ENCODE measurements at places on chromosomes 16 and 17.

DNA sequence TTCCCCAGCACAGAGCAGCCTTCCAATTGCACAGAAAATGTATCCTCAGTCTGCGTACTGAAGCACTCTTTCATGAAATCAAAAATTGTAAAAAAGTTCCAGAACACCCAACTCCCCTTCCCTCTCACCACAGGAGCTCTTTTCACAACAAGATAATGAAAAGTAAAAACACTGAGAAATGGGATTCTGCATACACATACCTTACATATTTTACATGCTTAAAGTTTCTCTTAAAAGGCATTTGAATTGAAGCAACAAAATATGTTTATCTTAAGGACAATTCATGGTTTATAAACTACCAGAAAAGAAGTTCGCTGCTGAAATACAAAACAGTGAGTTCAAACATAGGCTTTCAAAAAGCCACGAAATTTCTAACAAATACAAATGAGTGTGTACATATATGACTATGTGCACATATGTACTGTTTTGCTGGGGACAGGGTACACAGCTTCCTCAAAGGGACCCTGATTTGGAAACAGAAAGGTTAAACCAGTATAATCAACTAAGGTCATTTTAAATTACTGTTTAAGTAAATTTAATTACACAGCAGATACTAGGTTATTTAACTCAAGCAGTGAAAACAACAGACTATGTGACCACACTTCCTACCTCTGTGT, 33.8 kb downstream of the COG1 start:
- DNase-seq: no peak

- no peak for DNase-seq
These were observed 380.7 kb upstream of the PSMD7 start for GRCh38 chr16:73915935-73916334.

DNA sequence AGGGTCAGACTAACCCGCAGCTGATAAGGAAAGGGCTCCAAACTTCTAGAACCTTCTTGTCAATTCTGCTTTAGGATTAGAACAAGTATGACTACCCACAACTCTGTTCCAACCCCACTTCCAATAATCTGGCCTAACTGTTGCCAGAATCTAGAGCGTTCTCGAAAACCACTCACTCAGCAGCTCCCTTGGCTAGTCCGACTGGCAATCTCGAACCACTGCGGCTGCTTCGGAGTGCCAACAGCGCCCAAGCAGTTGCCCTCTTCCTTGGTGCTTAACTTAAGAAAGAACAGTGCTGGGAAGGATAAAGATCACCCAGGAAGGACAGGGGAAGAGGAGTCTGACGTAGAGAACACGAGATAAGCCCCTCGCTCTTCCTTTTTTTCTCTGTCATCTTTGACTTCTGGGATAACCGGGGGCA, 818 bp downstream of the DNAJC7 start:
- no peak for DNase-seq

- no peak for DNase-seq
These were observed 30.4 kb upstream of the HEATR6 start for GRCh38 chr17:60109161-60109560.

- no peak for DNase-seq
These were observed 19.7 kb downstream of the ADCY9 start for GRCh38 chr16:4096509-4096908.

GRCh38 chr16:4342866-4343744, 8.0 kb downstream of the PAM16 start:
- no peak for DNase-seq

- no peak for DNase-seq
These were observed 30.4 kb downstream of the SLC7A5 start for GRCh38 chr16:87838643-87839541.

- DNase-seq: no peak
These were observed 117.8 kb downstream of the RAB11FIP4 start for GRCh38 chr17:31509095-31509804.

GRCh38 chr16:56984639-56985038, 4.7 kb upstream of the NLRC5 start:
- no peak for DNase-seq

DNA sequence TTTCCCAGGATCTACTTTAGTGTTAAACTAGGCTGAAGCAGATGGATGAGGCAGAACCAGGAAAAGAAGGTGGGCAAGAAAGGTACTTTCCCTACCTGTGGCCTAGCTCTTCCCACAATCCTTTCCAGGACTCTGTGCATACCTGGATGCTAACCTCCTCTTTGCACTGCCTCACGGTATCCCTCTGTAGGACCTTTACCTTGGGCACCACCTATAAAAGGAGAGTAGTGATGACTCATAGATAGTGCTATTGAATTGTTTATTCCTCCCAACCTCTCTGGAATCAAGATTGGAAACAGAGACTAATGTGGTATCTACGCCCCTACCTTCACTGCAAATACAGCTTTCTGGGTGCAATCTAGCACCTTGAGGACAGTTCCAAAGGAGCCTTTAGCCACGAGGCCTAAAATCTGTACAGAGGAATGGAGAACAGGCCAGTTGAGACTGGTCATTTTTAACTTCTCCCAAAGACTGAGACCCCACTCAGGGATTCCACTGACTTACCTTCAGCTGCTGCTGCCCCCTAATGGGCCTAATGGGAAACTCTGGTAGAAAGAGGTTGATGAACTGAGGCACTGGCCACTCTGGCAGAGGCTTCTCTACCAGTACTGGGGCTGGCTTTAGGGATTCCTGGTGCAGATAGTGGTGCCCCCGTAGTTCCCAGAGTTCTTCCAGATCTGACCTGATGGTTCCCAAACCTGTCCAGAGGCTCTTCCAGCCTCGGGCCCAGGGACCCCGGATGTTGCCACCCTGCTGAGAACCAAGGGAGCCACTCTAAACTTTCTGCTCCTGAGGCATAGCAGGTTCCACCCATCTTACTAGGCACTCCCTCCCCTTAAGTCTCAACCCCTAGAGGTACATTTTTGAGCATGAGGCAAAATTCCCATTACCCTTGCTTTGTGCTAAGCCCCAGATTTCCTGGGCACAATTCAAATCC, 781 bp downstream of the RSKR start:
- no peak for DNase-seq

- no peak for DNase-seq
These were observed 155.3 kb downstream of the CYB561 start for GRCh38 chr17:63290784-63291183.

DNA sequence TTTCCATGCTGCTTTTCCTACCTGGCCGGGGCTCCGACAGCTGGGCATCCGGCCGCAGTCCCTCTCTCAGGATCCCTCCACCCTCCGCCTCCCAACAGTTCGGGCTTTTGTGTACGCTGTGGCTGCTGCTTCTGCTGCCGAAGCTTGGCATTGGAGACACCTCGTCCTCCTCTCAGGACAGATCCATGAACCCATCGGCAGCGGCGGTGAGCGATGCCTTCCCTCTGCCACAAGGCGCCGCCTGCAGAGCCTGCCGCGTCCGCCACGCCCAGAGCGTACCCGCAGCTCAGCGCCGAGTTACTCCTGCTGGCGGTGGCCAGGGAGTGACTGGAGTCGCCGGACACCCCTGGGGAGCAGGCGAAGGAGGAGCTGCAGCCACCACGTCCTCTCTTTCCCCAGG, 2032.8 kb downstream of the TP53TG3F start:
- DNase-seq: no peak

- DNase-seq: no peak
These were observed 5.8 kb upstream of the GSE1 start for GRCh38 chr16:85607321-85607765.

DNA sequence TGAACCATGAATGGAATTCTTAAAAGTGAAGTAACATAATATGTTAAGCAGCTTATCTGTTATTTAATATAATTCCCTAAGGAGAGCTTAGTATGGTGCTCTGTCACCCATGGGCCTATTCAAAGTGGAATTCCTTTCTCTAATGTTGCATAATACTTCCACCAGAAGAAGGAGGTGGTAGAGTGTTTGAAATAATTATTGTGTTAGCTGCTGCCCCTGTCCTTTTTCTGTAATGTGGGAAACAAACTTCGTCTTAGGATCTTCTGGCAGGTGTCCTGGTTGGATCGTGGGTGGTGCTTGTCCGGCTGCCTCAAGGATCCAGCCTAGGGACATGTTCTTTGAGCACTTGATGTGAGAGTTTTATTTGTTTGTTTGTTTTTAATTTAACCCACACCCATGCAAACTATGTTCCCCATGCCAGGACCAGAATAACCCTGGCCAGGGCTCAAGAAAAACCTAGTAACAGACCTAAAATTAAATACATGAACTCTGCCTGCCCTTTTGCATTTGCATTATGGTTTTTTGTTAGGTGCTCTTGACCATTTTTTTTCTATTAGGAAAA, 46.1 kb downstream of the ZNRF1 start:
- no peak for DNase-seq

- no peak for DNase-seq
These were observed 142.1 kb downstream of the SEC14L1 start for GRCh38 chr17:77282524-77283515.

GRCh38 chr16:86877108-86877507, 298.8 kb downstream of the FOXL1 start:
- DNase-seq: no peak

DNA sequence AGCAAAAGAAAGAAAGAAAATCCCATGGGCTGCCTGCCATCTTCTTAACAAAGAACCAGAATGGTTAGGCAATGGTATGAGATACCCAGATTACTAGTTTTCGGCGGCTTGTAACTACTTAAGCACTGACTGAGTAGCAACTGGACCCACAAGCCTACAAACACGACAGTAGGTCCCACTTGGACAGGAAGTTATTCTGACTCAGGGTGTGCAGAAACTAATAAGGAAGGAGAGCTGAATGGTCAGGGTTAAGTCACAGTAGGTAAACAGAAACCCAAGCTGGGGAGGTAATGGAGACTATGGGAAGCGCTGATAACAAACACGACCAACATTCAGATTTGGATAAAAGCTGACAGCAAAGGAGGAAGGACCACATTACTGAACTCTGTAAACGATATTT, 10.4 kb upstream of the HLF start:
- DNase-seq: no peak

- DNase-seq: no peak
These were observed 6.1 kb downstream of the TBX21 start for GRCh38 chr17:47739150-47739549.

DNA sequence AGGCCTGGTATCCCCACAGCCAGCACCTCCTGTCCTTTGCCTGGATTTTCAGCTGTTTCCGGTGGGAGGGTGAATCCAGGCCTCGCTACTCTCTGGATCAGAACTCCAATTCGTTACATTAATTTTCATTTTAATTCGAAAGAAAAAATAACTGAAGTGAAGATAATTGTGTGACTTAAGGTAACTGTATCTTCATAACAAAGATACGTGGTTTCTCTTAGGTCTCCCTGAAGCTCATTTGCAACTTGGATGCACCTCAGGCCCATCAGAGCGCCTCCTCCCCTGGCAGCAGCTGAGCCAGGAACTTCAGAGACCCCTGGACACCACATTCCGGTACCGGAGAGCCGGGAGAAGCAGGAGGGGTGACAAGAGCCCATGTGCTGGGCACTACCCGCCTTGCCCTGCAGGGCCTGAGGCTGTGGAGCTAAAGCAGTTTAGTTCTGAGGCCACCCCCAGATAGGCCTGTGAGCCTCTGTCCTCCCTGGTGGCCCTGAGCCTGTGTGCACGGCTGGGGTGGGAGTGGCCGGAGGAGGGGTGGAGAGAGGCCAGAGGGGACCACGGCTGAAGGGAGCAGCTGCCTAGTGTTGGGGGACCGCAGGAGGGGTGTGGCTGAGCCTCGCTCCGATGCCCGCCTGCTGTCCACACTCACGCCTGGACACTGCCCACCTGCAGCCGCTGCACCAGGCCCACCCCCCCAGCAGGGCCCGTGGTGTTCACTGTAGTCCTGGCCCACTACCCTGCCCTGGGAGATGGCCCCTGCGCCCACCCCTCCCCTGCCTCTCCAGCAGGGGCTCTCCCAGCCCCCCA, 11.4 kb upstream of the DUS1L start:
- DNase-seq: no peak

- no peak for DNase-seq
These were observed 111.0 kb upstream of the NETO2 start for GRCh38 chr16:47254756-47255155.

- no peak for DNase-seq
These were observed 20.9 kb downstream of the NLRP1 start for GRCh38 chr17:5563456-5563855.

- DNase-seq: no peak
These were observed 11.6 kb downstream of the NTAN1 start for GRCh38 chr16:15044286-15044685.

- DNase-seq: no peak
These were observed 38.3 kb downstream of the CYB561 start for GRCh38 chr17:63407741-63408330.

DNA sequence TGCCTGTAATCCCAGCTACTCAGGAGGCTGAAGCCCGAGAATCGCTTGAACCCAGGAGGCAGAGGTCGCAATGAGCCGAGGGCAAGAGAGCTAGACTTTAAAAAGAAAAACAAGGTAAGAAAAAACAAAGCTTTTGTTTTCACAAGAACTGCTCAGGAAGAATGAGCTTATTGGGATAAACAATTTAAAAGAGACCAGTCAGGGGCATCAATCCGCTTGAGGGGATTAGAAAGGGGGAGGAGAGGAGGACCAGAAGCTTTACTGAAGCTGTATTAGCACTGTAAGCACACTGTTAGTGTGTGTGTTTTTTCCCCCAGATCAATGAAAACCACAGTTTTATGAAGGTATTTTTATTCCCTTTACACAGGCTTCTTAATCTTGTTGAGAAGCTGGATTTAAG, 8.8 kb downstream of the TMEM170A start:
- DNase-seq: no peak

DNA sequence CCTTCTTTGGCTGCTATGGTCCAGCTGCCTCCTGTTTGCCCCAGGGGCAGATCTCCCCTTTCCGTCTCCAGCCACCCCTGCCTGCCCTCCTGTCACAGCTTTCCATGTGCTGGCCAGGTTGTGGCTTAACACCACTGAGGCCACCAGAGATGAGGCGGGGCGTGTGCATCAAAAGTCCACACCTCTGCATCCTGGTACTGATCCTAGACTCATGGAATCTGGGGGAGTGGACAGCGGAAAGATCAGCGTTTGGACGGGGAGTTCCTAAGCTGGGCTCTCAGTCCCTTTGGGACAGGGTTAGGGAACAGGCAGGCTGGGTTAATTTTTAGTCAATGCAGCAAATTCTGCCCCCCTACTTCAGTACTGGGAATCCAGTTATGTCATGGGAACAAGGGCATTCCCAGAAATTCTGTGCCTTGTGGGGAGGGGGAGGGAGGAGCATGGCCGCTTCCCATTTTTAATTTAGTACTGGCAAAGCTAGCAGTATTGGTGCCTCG, 3.9 kb downstream of the IGFBP4 start:
- DNase-seq: no peak

- no peak for DNase-seq
These were observed 13.7 kb upstream of the GUCY2D start for GRCh38 chr17:7988750-7989178.

- no peak for DNase-seq
These were observed 323.7 kb upstream of the TBX2 start for GRCh38 chr17:61075988-61076387.
